ENCODE measurements at places on chromosomes 13 and 19.
A peak's percentile ranks its signal among the peaks of the same experiment; 100 is the strongest.

DNA sequence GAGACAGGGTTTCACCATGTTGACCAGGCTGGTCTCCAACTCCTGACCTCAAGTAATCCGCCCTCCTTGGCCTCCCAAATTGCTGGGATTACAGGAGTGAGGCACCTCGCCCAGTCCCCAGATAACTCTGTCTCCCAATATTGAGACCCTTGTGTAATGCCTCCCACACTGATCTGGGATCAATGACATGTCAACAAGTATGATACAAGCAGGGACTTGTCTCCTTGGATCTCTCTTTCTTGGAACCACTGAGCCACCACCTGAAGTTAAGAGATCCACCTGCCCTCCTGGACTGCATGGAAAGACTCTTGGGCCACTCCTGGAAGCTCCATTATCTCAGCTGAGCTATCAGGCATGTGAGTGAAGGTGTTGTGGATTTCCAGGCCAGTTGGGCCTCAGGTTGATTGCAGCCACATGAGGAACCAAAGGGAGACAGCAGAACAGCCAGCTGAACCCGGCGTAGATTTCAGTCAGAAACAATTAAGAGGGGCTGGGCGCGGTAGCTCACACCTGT is 15.1 kb downstream of the NFKBID start:
- no peak for DNase-seq

DNA sequence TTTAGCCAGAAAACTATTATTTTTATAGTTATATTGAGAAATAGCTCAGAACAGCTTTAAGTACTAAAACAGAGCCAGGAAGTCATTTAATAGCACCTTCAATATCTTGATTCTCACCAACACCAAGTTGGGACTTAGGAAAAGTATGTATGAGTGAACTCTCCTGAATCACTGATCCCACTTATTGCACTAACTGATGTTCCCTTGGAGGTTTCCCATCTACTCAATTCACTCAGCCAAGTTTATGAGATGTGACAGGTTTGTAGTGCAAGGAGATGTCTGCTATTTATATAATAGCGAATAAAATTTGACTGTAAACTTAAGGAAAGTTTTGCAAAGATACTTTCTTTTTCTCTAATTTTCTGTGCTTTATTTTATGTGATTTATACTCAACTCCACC is 1147.6 kb upstream of the PCDH20 start:
- no peak for DNase-seq

DNA sequence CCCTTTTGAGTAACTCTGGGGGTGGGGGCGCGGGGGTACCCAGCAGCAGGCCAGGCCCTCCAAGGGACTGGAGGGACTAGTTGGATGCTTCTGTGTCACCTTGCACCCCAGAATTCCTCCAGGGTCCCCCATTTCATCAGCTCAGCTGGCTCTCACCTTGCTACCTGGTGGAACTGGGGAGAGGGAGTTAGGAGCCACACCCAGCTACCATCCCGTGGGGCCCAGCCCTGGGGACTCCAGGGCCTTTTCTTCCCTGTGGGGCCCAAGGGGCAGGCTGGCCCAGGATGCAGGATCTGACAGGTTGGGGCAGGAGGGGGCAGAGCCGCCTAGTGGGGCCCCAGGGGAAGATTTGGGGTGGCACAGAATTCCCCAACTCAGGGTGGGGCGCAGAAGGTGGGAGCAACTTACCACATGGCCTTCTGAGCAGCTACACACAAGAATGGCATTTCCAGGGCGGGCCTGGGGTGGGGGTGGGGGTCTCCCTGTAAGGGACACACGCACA is 32.8 kb upstream of the NANOS3 start:
- no peak for DNase-seq

GRCh38 chr19:674282-675151 is 1.7 kb upstream of the FSTL3 start:
- DNase-seq: no peak

DNA sequence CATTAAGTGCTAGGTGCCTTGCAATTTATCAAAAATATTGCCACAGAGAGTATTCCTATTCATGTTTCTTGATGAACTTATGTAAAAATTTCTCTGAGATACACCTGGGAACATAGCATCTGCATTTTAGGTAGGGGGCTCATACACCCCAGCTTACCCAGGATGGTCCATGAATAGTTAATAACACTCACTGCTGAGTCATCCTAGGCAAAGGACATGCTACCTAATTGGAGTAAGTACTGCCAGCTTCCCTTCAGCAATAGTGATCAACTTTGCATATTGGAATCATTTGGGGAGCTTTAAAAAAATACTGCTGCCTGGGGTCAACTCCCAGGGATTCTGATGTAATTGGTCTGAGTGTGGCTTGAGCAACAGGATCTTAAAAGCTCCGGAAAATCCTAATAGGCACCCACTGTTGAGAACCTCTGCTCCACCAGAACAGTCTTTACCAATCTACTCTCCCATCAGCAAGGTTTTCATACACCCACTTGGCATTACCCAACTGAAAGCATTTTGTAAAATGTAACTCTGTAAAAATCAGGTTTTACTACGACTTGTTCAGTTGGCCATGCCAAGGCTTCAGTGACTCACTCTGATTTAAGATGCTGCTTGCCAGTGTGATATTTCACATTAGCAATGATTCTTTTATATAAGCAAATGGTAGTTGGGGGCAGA is 67.2 kb upstream of the FNDC3A start:
- DNase-seq: no peak

DNA sequence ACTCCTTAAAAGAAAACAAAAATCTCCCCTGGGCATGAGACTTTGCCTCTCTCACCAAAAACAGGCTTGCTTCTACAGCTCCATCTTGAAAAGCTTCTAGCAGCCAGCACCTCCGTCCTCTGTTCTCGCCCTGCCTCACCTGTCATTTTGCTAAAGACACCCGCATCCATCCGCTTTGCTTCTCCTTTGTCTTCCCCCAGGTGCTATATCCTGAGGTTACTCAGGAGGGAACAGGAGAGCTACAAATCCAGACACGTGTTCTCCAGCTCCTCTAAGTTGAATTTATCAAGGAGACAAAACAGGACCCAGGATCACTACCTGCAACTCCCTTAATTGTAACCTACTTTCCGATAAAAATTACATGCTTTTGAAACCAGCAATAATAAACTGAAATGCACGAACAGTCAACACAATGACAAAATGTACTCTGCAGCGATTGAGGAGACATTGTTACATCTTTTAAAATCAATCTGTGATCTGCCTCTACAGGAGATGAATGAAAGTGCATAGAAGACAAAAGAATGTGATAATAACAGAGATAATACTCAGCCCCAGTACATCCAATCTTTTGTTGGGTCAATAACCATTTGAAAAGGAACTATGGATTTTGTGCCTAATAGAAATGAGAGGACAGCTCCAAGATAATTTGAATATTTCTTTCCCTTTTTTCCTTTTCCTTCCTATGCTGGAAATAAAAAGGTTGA is 221.2 kb downstream of the DCLK1 start:
- no peak for DNase-seq

DNA sequence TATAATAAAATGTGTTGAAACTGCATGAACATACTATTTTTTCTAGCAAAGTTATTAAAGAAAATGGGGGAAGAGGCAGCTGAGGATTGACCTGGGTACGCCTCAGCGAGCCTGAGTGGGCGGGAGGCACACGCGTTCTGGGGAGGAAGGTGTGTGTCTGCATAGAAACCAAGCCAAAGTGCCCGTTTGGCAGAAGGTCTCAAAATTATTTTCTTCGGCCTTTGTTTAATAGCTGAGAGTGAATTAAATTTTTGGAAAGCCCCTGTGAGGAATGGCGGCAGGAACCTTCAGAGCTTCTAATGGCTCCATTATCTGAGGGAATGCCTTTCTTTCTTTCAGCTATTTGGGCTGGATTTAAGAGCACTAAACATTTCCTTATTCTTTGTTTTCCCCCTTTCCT is 5.2 kb downstream of the ZIC2 start:
- no peak for DNase-seq

- DNase-seq: peak; percentile 65
Observed at GRCh38 chr13:41554626-41555386, 97.5 kb downstream of the RGCC start.

DNA sequence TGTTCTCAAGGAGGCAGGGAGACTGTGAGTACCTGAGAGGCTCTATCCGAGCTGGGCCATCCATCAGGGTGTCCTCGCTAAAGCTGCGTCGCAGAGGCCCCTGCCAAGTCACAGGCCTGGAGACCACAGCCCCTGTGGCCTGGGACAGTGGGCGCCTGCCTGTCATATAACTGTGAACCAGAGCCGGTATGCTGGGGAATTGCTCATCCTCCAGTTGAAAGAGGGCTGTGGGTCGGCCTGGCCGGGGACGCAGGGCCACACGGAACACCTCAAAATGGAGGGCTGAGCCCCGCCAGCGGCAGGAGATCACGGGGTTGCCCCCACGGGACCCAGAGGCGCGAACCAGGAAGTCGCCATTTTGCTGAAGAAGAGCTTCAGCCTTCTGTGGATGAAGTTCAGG is 6.6 kb downstream of the SH2D3A start:
- no peak for DNase-seq

GRCh38 chr19:42498169-42498757 is 30.0 kb downstream of the CEACAM1 start:
- no peak for DNase-seq

- no peak for DNase-seq
Observed at GRCh38 chr13:53014495-53015443, 13.8 kb upstream of the OLFM4 start.

GRCh38 chr19:4009990-4010807 is 2.7 kb downstream of the PIAS4 start:
- DNase-seq: no peak
